Esophagus muscularis mucosa (tissue), 4 donors: ENCODE measurements at places on chromosomes 4 and X. TPM values are rescaled to one million over a fixed set of nuclear protein-coding genes. Genes with fewer than 3 reads are reported as not detected.
A peak's percentile ranks its signal among the peaks of the same experiment; 100 is the strongest.

DNA sequence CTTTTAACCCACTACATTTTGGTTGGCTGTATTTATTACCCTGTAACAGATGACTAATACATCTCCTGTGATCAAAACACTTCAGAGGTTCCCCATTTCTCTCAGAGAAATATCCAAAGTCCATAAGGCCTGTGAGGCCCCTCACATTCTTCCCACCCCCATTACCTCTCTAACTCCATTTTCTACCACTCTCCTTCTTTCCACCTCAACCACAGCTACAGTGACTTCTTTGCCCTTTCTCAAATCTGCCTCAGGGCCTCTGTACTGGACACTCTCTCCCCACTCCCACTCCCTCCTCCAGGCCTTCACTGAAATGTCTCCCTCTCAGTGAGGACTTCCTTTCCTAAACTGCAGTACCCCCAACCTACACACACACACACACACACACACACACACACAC, 8.4 kb upstream of the TMEM144 start:
- DNase-seq, result no peak

DNA sequence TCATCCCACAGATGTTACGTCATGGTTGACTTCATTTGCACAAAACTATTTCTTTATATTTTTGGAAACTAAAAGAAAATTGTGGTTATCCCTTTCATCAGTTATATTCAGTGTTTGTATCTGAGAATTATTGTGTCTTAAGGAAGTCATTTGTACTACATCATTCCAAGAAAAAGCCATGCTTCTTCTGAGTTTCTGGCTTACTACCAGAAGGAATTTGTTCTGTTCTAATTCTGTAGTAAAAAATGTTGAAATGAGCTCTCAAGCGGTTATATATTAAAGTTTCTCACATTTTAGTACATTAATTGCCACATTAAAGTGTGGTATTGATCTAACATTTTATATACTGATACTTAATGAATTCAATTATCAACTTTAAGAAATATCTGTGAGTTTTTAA, 1844.5 kb downstream of the PCDH7 start:
- DNase-seq, result no peak

DNA sequence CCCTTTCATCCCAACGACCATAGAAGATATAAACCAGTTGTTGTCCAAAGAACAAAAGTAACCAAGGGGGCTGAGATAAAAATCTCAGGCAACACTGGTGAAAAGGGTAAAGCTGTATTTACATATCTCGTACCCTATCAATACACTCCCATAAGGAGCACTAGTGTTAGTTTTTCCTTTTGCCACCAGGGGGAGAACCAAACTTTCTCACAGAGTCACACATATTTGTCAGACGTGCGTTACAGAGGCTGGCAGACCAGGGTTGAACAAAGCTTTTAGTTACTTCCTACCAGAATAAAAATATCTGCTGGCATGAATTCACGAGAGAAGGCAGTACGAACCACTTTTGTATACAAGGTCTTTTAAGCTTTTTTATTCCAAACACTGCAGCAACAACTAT, 88.3 kb downstream of the AMELX start:
- no peak for DNase-seq

DNA sequence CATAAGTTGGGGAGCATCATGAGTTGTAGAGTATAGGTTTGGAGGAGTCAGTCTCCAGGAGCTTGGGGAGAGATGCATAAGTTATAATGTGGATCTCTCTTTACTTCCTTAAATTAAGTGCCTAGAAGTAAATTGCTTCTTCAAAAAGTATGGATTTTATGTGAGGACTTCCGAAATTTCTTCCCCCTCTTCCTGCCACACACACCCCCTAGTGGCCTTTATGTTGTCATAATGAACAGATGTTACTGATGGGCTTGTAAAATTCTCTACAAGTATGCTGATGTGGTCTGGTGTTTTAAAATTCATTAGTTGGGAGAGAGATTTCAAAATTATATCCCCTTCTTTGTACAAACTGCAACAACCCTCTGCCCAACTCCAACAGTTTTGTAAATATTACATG, 2.3 kb upstream of the METTL14 start:
- no peak for DNase-seq

- peak; percentile 5 for DNase-seq
Measured at GRCh38 chr4:184261246-184261645, 43.6 kb upstream of the ENPP6 start.

DNA sequence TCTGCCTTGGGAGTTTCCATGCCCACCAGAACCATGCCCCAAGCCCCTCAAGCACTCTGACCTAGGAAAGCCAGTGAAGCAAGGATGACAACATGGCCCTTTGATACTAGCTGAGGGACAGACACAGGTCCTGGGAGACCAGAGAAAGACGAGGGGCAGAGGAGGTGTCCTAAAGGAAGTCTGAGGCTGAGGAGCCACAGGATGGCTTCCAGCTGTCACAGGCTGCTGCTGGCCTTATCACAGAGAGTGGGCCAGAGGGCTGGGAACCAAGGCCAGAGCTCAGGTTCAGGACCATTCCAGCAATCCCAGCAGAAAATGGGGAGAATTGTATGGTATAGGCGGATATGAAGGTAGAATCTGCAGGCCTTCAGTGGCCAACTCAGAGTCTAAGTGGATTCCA, 31.7 kb upstream of the MSANTD1 start:
- DNase-seq, result no peak

DNA sequence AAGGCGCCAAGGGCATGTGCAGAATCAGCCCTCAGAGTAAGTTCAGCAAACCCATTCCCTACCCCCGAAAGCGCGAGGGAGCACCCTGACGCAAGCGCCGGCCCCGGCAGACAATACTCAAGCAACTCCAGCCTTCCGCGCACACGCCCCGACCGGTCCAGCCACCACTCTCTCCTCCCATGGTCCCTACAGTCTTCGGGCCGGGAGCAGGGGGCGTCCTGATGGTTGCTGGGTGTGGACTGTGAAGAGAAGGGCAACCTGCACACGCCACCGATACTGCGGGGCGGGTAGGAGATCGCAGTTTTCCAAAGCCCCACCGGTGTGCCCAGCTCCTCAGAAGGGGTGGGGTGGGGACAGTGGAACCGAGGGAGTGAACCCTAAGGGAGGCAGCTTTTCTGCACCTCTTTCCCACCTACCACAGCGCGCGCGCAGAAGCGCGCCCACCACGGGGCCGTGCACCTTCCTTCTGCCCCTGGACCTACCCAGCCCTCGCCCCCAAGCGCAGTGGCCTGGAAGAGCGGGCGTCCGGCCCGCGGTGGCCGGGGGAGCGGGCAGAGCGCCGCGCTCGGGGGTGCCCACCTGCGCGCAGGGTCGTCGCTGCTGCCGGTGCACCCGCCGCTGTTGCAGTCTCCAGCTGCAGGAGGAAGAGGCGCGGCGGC, 650.2 kb upstream of the DIPK2B start:
- no peak for DNase-seq

DNA sequence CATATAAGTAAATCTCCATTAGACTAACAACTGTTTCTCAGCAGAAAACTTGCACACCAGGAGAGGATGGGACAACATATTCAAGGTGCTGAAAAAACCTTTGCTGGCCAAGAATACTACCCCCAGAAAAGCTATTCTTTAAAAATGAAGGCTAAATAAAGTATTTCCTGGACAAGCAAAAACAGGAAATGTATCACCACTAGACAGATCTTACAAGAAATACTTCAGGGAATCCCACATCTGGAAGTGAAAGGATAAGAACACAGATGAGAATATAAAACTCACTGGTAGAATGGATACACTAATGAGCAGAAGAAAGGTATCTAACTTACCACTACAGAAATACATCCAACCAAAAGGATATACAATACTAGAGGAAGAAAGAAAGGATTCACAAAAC, 27.0 kb upstream of the ADH1C start:
- DNase-seq, result no peak

DNA sequence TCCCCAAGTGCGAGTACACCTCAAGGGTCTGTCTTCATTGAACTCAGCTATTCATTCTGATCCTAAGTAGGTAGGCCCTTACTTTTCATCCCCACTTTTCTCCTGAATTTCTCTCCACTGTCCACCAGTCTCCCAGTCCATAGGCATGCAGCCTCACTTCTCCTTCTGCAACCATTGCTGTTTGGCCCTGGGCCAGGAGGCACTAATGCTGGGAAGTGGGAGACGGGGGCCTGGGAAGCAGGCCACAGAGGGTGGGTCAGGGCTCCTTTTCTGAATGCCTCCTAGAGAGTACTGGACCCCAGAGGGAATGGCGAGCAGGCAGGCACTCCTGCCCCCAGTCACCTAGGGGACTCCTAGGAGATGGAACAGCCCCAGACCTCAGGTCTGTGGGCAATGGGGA, 203.5 kb upstream of the RPL34 start:
- DNase-seq, result peak; percentile 86

DNA sequence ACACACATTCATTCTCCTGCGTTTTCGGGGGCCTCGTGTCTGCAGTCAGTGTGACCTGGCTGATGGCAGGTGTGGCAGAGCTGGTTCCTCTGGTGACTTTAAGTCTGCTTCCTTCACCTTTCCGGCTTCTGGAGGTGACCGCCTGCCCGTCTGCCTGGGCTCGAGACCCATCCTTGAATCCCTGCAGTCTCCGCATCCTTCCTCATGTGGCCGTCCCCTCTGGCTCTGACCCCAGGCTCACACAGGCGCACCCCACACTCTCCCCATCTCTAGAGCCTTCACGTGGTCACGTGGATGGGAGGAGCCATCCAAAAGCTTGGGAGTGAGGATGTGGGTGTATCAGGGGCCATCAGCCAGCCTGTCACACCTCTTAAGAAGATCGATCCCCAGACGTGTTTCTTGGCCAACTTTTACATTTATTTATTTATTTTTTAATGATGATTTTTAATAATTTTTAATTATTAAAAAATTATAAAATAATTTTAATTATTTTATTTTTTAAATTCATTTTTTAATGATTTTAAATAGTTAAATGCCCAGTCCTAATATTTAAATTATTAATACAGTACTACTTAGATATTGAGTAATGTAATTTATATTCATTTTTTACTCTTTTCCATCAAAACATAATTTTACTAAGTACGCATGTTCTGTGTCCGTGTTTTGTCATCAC, 20.9 kb downstream of the RGS12 start:
- no peak for DNase-seq

GRCh38 chrX:53374222-53374820, 48.1 kb downstream of the SMC1A start:
- DNase-seq, result no peak

DNA sequence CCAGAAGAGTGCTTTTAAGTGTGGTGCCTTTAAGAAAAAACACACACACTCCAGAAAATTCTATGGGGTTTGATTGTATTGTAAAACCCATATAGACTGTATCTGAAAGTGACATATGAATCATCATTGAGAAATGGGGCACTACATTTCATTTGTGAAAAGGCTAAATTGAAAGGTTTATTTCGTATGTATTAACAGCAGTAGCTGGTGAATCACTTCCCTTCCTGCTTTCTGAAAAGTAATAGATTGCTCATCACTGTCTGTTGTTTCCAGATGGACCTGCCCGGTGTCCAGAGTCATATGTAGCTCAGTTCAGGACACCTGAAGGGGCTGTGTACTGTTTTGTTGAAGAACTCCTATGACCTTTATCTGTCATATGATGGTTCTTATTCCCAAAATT, 28.1 kb upstream of the HPRT1 start:
- no peak for DNase-seq

- no peak for DNase-seq
Measured at GRCh38 chrX:46408553-46409407, 136.4 kb downstream of the ZNF674 start.

DNA sequence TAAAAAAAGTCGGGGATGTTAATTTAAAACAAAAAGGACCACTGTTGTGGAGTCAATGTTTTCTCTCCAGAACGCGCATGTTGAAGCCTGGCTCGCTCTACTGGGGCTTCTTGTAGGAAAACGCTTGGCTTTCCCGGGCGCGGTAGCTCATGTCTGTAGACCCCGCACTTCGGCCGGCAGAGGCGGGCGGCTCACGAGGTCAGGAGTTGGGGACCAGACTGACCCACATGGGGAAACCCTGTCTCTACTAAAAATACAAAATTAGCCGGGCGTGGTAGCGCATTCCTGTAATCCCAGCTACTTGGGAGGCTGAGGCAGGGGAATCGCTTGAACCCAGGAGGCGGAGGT, 15.6 kb downstream of the NELFA start:
- no peak for DNase-seq

GRCh38 chr4:150385606-150386005, 196.3 kb upstream of the MAB21L2 start:
- DNase-seq, result no peak

- no peak for DNase-seq
Measured at GRCh38 chrX:154436374-154436982, 476 bp upstream of the GDI1 start.

The WWC2 gene
- 35.7 TPM for total RNA-seq

The LUZP4 gene
- total RNA-seq, result not detected

The CFI gene
- 10.6 TPM for total RNA-seq

The PABPC5 gene
- 4.2 TPM for total RNA-seq

The ZRSR2 gene
- total RNA-seq, result 7.0 TPM

The STARD8 gene
- total RNA-seq, result 11.3 TPM

The CUL4B gene
- 39.9 TPM for total RNA-seq

The PRRG3 gene
- 1.7 TPM for total RNA-seq

The CLTRN gene
- not detected for total RNA-seq

The FAM9B gene
- not detected for total RNA-seq

The SASH3 gene
- 4.2 TPM for total RNA-seq

The MAGEA2B gene
- total RNA-seq, result not detected

The BCOR gene
- total RNA-seq, result 32.5 TPM

The NHS gene
- total RNA-seq, result 8.7 TPM

The GATA1 gene
- not detected for total RNA-seq
